Right renal pelvis (tissue), 4 donors: ENCODE measurements at places on chromosomes 5 and 9.

- no peak for DNase-seq
Measured at GRCh38 chr5:176854164-176854563, 43.8 kb downstream of the UNC5A start.

DNA sequence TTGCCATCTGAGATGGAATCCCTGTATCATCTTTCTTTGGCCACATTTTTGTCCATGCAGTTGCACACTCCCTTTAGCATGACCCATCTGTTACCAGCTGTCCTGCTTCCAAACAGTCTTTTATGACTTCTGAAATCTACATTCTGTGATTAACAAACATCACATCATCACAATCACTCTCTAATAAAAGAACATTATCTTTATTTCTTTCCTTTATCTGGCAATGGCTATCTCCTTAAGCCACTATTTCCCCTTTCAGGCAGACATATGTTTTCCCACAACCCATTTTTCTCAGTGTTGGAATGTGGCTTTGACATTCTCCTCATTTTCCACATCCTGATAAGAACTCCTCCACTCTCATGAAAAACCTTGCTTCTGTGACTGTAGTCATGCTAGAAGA is 141.0 kb downstream of the ST8SIA4 start:
- DNase-seq: no peak

DNA sequence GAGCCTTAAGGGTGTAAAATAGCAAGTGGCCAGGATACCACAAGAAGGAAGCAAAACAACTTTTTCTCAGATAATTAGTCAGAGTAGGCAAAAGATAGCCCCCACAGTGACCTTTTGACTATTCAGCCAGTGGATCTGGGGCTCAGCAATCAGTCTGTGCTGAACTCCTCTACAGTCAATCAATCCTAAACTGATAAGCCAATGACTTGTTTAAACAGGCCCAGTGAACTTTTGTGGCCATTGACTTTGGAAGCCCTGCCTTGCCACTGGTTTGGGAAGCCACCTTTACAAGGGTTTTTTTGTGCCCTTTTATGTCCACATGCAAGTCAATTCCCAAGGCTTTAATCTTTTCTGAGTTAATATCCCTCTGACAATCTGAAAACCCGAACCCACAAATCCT is 1565.0 kb upstream of the WWC1 start:
- no peak for DNase-seq

GRCh38 chr5:111976705-111977435 is 219.9 kb upstream of the NREP start:
- no peak for DNase-seq

- DNase-seq: no peak
Measured at GRCh38 chr5:178434851-178435250, 155.3 kb downstream of the COL23A1 start.

GRCh38 chr5:172659570-172659908 is 18.5 kb downstream of the NEURL1B start:
- DNase-seq: no peak

DNA sequence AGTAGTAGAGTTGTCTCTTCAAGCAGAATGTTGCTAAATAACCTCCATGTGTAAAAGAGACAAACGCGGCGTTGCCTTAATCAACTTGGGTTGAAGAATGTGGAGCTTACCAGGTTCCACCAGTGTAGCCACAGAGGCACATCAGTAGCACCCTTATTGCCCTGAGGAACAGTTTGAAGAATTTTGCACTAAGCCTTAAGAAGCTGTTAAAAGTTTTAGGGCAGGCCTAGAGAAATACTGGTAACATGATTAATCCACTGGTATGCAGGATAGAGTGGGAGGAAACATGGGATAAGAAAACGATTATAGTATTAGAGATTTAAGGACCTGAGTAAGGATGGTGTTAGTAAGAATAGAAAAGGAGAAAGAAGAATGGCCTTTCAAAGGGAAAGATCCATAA is 100.6 kb downstream of the ZCCHC7 start:
- DNase-seq: no peak

DNA sequence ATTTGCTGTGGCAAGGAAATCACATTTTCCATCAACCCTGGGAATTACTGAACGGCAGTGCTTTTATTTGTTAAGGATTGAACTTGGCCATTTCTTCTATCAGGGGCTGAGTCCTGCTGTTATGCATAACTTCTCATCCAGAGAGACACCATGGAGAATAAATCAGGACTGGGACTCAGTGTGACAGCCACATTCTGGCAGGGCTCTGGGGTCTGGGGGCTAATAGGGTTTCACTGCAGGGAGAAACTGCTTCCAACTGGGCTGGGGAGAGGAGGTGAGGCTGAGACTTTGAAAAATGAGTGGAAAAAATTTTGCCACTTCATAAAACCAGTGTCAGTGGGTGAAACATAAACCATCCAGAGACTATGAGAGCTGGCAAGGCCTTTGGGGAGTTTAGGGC is 95.7 kb upstream of the ALDH1B1 start:
- no peak for DNase-seq

- DNase-seq: no peak
Measured at GRCh38 chr5:73948720-73949119, 322.7 kb downstream of the ARHGEF28 start.

DNA sequence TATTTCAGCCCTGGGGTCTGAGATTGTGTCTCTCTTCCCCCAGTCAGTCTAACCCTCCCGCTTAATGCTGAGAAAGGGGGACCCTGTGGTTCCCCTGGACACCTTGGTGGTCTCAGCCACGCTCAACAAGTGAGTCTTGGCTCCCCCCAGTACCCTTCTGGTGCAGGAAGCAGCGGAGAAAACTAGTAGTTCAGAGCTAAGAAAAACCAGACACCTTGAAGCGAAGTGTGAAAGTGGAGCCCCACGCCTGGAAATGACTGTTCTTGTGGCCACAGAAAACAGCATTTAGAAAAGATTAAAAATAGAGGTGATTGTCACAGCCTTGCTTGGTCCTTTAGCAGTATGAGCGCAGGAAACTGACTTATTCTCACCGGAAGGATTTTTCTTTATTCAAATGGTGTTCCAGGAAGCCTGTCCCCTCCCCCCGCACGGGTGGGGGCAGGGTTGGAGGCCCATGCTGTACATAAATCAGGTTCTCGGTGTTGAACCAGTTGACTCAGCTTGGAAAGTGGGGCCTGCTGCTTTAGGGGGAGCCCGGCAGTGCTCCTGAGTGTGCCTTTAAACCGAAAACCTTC is 8.1 kb downstream of the ARPC5L start:
- no peak for DNase-seq

GRCh38 chr5:132353486-132353995 is 16.0 kb upstream of the SLC22A5 start:
- no peak for DNase-seq

- DNase-seq: no peak
Measured at GRCh38 chr5:161544350-161544765, 2.2 kb downstream of the GABRB2 start.

DNA sequence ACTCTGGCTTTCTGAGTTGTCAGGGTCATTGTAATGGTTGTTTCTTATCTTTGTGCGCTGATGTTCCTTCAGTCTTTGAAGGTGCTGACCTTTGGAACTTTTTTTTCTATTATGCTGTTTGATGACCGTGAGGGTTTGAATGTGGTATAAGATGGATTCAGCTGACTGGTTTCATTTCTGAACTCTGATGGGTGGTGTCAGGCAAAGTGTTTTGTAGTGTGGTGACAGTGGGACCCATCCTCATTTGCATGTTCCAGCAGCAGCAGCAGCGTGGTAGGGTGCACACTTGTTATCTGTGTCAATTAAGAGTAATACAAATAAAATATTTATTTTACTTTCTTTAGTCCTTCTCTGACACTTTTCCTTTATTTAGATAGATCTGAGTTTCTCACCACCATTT is 227.7 kb upstream of the PRR16 start:
- DNase-seq: no peak

DNA sequence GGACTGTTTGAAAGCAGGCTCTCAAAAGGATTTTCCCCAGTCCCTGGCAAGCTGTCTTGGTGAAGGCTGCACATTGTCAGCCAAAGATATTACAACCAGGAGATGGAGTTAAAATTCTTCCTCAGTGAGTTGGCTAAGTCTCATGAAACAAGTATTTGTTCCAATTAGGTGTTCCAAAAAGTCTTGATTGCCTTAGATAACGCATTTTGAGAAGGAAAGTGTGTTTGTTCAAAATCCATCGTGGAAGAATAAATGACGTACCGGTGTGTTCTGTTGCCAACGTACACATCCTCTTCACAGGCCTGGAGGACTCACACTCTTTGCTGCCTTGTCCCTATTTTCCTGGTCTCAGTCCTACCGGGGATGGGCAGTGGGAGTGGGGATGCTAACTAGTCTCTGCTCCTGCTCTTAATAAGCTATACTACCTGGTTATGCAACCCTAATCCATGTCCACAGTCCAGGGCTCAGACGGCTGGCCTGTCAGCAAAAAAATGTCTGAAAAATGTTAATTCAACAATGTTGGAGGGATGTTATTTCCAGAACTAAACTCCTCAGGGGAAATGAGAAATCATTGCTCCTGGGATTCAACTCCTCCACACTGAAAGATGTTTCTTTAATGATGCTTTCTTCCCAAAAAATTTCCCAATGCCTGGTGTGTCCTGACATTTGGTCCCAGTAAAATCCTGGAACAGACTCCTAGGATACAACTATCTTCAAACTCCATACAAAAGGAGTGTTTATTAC is 175.3 kb upstream of the KLF9 start:
- DNase-seq: no peak

DNA sequence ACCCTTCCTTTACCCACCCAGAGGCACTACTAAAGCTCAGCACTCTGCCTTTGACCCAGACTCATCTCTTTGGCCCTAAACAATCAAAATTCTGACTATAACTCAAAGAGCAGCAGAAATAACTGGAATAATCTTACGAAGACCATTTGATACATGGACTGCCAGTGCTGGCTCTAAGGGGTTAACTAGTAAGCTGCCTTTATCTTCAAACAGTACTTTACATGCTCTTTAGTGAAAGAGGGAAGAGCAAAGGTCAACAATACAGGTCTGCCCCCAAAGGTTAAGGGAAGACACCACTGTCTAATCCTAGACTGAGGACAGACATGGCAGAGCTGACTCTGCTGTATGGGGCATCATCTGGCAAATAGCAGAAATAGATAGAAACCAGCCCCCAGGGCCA is 45.8 kb downstream of the NRG2 start:
- no peak for DNase-seq

- no peak for DNase-seq
Measured at GRCh38 chr5:138784590-138784989, 31.4 kb downstream of the CTNNA1 start.

GRCh38 chr5:94467954-94468930 is 150.2 kb downstream of the KIAA0825 start:
- DNase-seq: no peak

- DNase-seq: no peak
Measured at GRCh38 chr9:3261484-3261883, 264.3 kb downstream of the RFX3 start.

GRCh38 chr5:135488727-135489465 is 36.7 kb upstream of the TIFAB start:
- peak; percentile 54 for DNase-seq

- no peak for DNase-seq
Measured at GRCh38 chr5:179430193-179431175, 85.2 kb upstream of the ADAMTS2 start.

- no peak for DNase-seq
Measured at GRCh38 chr5:111720333-111720890, 36.6 kb downstream of the NREP start.

- DNase-seq: no peak
Measured at GRCh38 chr5:176628406-176629228, 1.7 kb downstream of the SNCB start.

DNA sequence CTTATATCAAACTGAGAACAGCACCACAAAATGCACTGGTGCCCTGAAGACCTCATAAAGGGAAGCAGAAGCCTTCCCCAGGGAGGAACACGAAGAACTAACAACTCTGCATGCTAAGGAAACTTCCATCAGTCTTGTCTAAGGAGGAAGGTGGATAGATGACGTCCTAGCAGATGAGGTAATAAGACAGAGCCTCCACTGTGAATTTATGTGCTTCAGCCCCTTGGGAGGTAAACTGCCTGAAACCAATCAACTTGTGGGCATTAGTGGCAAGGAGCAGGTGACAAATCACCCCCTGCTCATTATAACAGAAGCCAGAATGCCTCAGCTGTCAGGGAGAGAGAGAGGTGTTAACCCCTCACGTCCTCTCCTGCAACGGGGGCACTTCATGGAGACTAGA is 48.9 kb upstream of the SPIN1 start:
- DNase-seq: no peak

GRCh38 chr5:176902102-176902814 is 3.1 kb upstream of the HK3 start:
- no peak for DNase-seq

- no peak for DNase-seq
Measured at GRCh38 chr9:91045041-91045440, 243.4 kb downstream of the SYK start.

GRCh38 chr9:123003466-123003865 is 30.0 kb upstream of the GPR21 start:
- no peak for DNase-seq

GRCh38 chr5:158058208-158059120 is 199.5 kb upstream of the CLINT1 start:
- no peak for DNase-seq

- no peak for DNase-seq
Measured at GRCh38 chr9:79701651-79702050, 129.9 kb downstream of the TLE4 start.

DNA sequence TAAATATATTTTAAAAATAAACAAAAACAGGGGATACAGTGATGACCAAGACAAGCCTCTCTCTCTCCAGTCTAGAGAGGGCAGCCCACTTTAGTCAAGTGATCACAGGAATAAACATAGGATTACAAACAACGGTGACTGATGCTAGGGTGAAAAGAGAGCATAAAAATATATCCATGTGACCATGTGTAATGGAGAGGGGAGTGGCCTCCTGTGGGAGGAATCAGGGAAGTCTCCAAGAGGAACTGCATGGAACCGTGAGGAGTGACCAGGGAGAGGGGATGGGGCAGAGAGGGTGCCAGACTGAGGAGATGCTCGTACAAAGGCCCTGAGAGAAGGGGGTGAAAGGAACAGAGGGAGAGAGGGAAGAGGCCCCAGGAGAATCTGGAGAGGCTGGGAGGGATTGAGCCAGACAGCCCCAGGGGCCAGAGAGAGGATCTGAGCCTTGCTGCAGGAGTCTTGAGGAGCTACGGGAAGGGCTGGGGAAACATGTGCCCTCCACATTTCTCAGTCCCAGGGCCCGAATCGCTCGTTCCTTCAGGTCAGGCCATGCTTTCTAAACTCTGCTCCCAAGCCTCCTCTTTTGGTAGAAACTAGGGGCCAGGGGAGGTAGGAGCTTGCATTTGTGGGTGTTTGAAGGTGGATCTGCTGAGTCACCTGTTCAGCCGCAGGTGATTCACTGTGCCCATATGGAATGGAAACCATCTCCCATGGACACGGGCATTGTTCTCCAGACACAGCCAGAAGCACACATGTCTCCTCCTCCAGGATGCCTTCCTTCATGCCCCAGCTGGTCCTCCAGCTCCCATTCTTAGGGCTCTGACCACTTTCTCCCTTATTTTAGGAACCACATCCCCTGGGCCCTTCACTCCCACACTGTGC is 63.8 kb downstream of the PAX5 start:
- DNase-seq: no peak

- DNase-seq: no peak
Measured at GRCh38 chr5:141883184-141883891, 5.1 kb upstream of the PCDH1 start.

GRCh38 chr5:39176759-39177630 is 42.4 kb downstream of the FYB1 start:
- no peak for DNase-seq

GRCh38 chr9:81682797-81683196 is 6.5 kb downstream of the TLE1 start:
- no peak for DNase-seq
